ENCODE measurements at places on chromosomes 16 and 17. TPM values are rescaled to one million over a fixed set of nuclear protein-coding genes. Genes with fewer than 3 reads are reported as not detected.

DNA sequence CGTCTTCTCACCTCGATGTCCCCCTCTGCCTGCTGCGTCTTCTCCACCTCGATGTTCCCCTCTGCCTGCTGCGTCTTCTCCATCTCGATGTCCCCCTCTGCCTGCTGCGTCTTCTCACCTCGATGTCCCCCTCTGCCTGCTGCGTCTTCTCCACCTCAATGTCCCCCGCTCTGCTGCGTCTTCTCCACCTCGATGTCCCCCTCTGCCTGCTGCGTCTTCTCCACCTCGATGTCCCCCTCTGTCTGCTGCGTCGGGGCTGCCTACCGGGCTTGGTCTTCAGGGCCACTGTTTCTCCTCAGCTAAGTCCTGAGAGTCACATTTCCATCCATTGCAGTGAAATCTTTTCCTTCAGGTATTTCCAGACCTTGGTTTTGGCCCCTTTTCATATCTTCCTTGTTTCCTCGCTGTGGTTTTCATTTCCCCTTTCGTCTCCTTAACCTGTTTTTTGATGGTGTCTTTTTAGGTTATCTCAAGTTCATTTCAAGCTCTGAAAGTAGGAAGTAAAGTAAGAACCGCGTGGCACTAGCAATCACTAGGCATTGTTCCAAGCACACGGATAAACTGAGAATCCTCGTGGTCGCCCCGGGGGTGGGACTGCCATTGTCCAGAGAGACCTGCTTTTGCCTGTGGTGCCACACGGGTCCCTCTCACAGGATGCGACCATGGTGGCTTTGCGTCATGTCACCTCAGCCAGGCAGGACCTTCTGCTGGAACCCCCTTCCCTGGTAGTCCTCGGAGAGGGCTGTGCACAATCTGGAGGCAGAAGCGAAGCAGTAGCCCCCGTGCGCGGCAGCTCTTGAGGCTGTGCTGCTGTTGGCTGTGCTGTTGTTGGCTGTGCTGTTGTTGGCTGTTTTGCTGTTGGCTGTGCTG lies 9.5 kb upstream of the ZNF750 start:
- no peak overlapping the region for H3K4me3 ChIP-seq
- peak overlapping the region; percentile 0 for H3K27ac ChIP-seq
- H3K27me3 ChIP-seq: peaks cover 9% of the 10 kb centered on the region
- H3K4me1 ChIP-seq: peaks cover 40% of the 10 kb centered on the region

- H3K4me3 ChIP-seq: no peak overlapping the region
- H3K36me3 ChIP-seq: no peaks in the 10 kb centered on the region
- no peaks in the 10 kb centered on the region for H3K4me1 ChIP-seq
- no peak overlapping the region for H3K27ac ChIP-seq
These were observed 34.7 kb downstream of the ADCY9 start for GRCh38 chr16:4081521-4082021.

- H3K4me3 ChIP-seq: no peak overlapping the region
- DNase-seq: no peak
- no peak overlapping the region for H3K27ac ChIP-seq
- H3K27me3 ChIP-seq: peaks cover 2% of the 10 kb centered on the region
- peaks cover 4% of the 10 kb centered on the region for H3K4me1 ChIP-seq
- H3K36me3 ChIP-seq: no peaks in the 10 kb centered on the region
These were observed 454.9 kb downstream of the KCNJ2 start for GRCh38 chr17:70624211-70624610.

- H3K36me3 ChIP-seq: no peaks in the 10 kb centered on the region
- peaks cover 2% of the 10 kb centered on the region for H3K27me3 ChIP-seq
- no peak overlapping the region for H3K27ac ChIP-seq
- no peak for DNase-seq
These were observed 56.1 kb downstream of the PCTP start for GRCh38 chr17:55806745-55807495.

The TOP2A gene
- total RNA-seq: 28.3 TPM

DNA sequence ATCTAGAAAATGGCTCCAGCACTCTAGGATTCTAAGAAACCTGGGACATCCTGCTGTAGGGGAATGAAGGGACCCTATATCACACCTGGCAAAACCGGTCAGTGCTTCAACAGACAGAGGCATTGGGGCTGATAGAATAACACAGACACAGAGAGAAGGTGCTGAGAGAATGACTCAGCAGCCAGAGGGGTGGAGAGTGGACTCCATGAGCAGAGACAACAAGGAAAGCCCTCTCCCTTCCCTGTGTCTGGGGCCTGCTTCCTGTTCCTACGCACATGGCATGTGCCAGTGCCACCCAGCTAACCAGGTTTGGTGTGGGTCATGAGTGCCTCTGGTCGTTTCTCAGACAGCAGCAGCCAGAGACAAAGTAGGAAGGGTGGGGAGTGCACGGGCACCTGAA lies 140.3 kb downstream of the CCT6B start:
- H3K36me3 ChIP-seq: no peaks in the 10 kb centered on the region
- peaks cover 8% of the 10 kb centered on the region for H3K4me1 ChIP-seq
- no peak for DNase-seq
- H3K27ac ChIP-seq: no peak overlapping the region
- no peak overlapping the region for H3K4me3 ChIP-seq

The CA7 gene
- total RNA-seq: not detected

DNA sequence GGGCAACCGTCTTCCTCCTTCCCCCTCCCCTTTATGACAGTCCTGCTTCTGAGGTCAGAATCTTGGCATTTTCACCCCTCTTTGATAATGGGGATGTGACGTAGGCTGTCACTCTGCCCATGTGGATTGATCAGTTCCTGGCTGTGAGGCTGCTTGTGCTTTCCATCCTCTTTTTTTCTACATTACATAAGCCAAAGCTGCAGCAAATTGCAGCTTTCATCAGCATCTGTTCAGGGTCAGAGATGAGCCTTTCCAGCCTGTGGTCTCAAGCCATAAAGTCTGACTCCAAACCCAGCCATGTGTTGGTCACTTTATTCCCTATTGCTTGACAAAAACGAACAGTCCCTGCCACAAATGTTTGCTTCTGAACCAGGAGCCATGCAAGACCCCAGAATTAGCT lies 535.1 kb downstream of the CDH11 start:
- H3K27ac ChIP-seq: no peak overlapping the region
- no peak overlapping the region for H3K4me3 ChIP-seq
- no peak for DNase-seq

DNA sequence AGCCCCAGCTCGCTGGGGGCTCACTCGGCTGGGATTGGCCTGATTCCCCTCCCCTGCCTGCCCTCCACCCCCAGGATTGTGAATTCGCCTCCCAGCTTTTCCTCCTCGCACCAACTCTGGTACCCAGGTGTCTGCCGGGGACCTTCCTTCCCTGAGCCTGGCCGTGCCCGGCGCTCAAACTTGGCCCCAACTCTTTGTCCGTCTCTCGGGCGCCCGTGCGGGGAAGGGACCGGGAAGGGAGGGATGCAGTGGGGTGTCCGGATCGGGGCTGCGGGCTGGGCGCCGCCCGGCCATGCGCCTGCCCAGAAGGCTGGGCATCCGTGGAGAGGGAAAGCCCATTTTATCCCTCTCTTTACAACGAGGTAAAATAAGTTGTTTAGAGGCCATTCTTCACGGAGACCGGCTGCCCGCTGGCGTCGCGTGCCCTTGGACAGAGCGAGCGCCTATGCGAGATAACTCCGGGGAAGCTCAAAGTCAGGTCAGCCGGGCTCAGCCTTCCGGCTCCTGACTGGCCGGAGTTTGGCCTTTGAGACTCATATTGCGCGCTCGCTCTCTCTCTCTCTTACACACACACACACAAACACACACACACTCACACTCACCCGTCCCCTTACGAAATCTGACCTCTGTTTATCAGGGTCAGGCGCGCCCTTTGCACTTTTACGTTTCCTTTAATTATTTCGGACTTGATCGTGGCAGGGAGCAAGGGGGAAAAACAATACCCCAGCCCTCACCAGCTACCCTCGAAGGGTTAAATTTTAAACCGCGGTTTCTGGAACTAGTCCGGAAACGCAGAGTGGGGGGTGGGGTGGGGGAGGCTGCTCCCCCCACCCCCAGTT lies 774 bp upstream of the MAF start:
- H3K36me3 ChIP-seq: peaks cover 6% of the 10 kb centered on the region
- H3K4me1 ChIP-seq: peaks cover 11% of the 10 kb centered on the region
- H3K27ac ChIP-seq: peak overlapping the region; percentile 90
- peaks cover 6% of the 10 kb centered on the region for H3K27me3 ChIP-seq

The OR4D1 gene
- not detected for total RNA-seq

DNA sequence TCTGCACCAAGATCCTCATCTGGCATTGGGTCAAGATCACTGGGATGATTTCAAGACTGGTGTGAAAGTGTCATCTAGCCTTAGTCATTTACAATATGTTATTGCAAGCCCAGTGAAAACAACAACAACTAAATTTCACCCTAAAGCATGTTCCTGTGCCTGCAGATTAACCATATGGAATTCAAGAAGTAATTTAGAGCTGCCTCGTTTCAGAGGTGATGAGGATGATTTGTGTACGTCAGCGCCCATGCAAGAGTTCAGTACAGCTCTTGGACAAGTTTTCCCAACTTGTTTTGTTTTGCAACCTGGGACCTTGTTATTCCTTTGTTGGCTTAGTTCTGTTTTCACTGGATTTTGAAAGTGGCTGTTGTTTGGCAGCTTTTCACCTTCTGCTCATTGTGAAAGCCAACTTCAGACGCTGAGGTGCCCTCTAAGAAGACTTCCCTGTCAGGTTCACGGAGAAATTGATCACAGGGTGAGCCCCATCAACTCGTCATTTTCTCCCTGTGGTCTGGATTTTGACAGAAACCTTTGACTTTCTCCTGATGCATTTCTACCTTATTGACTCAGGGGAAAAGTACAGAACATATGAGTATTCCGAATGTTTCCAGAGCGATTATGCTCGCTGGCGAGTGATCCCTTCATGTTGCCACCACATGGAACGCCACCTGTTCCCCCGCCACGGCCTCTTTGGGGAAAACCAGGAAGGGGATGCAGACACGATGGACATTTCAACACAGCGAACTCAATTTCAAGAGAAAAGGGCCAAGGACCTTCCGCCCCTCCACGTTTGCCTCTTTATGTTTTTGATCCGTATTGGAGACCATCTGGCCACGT lies 85.6 kb downstream of the FOXL1 start:
- peak overlapping the region; percentile 85 for H3K27ac ChIP-seq
- peaks cover 7% of the 10 kb centered on the region for H3K36me3 ChIP-seq
- no peak for DNase-seq
- peaks cover 1% of the 10 kb centered on the region for H3K27me3 ChIP-seq

The ABCC11 gene
- total RNA-seq: 0.72 TPM

GRCh38 chr16:79599256-79599836 lies 1.2 kb downstream of the MAF start:
- peaks cover 20% of the 10 kb centered on the region for H3K4me1 ChIP-seq
- no peak overlapping the region for H3K27ac ChIP-seq
- peaks cover 6% of the 10 kb centered on the region for H3K36me3 ChIP-seq

GRCh38 chr17:679491-679890 lies 35.1 kb downstream of the VPS53 start:
- peaks cover 2% of the 10 kb centered on the region for H3K27me3 ChIP-seq
- H3K4me1 ChIP-seq: peaks cover 5% of the 10 kb centered on the region
- H3K36me3 ChIP-seq: no peaks in the 10 kb centered on the region
- no peak overlapping the region for H3K4me3 ChIP-seq

The KIF19 gene
- 48.1 TPM for total RNA-seq

The SHISA9 gene
- 0.49 TPM for total RNA-seq

The KCNJ12 gene
- total RNA-seq: 0.56 TPM

DNA sequence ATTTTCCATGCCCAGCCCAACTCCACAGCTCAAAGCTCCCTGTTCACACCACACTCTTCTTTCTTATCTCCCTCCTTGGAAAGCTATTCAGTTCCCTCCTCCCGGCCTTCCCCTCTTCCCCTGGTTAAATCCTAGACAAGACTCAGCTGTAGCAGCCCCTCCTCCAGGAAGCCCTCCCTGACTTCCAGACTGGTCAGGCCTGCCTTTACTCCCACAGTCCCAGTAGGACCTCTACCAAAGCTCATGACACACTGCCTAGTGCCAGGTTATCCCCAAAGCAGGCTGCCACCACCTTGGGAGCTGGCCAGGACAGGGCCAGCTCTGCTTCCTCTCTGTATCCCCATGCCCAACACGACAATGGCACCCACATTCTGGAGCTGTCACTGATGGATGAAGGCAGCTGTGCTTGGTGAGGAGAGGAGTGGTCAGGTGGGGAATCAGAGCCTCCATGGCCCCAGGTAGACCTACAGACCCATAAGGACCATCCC lies 50.0 kb downstream of the BEAN1 start:
- H3K27ac ChIP-seq: peak overlapping the region; percentile 30
- no peak for DNase-seq
- no peak overlapping the region for H3K4me3 ChIP-seq
- H3K36me3 ChIP-seq: no peaks in the 10 kb centered on the region

- peaks cover 15% of the 10 kb centered on the region for H3K27me3 ChIP-seq
- H3K27ac ChIP-seq: no peak overlapping the region
- H3K36me3 ChIP-seq: no peaks in the 10 kb centered on the region
These were observed 42.2 kb upstream of the GSE1 start for GRCh38 chr16:85570735-85571562.

All from endothelial cell (in vitro differentiated cells).